Kidney capillary endothelial cell (primary cell): ENCODE measurements at places on chromosomes 1 and 21.

DNA sequence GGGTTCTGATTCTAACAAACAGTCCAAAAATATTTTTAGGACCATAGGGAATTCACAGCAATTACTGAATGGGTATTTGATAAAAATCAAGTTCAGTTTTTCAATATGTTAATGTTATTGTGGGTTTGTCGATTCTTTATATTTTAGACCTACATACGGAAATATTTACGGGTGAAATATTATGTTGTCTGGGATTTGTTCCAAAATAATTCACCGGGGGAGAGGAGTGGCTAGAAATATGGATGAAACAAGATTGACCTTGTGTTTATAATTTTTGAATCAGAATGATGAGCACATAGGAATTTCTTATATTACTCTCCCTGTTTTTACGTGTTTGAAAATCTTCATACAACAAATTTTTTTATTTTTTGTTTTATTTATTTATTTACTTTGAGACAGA lies 56.7 kb upstream of the USP1 start:
- DNase-seq = no peak

- no peak for DNase-seq
Measured at GRCh38 chr1:42432714-42433113, 23.1 kb downstream of the ZMYND12 start.

DNA sequence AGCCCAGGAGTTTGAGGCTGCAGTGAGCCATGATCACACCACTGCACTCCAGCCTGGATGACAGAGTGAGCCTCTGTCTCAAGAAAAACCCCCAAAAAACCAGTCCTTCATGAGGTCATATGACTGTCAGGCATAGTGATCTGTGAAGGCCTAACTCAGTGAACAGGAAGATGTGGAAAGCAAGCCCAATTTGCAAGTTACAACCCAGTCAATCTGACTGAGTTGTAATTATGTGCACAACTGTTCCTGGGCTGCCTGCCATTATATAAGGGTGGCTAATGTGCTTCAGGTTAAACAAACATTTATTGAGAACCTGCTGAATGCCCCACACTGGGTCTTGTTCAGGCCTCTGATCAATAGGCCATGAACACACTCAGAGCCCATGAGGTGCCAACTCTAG lies 38.2 kb upstream of the KIRREL1 start:
- DNase-seq = no peak

- DNase-seq = no peak
Measured at GRCh38 chr1:47656719-47657685, 219.2 kb downstream of the FOXD2 start.
